GM12891 (cell line): ENCODE measurements at places on chromosomes 2 and 18.

DNA sequence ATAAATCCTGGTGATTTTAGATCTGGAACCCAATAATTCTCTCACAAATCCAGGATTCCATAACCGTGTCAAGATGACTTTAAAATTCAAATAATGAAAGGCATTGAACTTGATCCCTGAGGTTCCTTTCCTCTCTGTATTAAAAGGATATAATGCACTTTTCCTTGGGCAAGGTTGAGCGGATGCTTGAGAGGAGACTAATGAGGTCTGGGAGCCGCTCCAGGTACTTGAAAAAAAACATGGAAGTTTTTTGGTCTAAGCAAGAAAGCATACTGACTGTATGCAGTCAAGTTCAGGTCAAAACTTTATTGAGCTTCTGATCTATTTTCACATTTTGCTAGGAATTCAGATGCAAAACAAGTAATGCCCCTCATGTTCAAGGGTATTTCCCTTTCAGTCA is 318.5 kb downstream of the RAD51AP2 start:
- no peak for DNase-seq

DNA sequence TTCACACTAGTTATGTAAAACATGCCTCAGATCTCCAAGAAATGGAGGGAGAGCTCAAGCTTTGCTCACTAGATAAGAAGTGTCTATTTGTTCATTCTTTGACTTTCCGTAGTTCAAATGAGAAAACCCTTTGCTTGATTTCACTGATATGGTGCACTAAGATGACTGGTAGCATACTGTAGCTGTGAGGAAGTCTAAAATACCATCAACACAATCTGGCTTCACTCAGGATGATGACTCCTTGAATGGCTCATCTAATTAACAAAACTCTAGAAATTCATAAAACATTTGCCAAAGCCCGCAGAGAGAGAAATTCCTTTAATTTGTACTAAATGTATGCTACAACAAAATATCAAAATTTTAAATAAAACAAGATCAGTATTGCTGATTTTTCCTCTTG is 152.8 kb upstream of the STK17B start:
- DNase-seq: no peak

- DNase-seq: no peak
These were observed 75.5 kb upstream of the ATP5MC3 start for GRCh38 chr2:175256806-175257585.

DNA sequence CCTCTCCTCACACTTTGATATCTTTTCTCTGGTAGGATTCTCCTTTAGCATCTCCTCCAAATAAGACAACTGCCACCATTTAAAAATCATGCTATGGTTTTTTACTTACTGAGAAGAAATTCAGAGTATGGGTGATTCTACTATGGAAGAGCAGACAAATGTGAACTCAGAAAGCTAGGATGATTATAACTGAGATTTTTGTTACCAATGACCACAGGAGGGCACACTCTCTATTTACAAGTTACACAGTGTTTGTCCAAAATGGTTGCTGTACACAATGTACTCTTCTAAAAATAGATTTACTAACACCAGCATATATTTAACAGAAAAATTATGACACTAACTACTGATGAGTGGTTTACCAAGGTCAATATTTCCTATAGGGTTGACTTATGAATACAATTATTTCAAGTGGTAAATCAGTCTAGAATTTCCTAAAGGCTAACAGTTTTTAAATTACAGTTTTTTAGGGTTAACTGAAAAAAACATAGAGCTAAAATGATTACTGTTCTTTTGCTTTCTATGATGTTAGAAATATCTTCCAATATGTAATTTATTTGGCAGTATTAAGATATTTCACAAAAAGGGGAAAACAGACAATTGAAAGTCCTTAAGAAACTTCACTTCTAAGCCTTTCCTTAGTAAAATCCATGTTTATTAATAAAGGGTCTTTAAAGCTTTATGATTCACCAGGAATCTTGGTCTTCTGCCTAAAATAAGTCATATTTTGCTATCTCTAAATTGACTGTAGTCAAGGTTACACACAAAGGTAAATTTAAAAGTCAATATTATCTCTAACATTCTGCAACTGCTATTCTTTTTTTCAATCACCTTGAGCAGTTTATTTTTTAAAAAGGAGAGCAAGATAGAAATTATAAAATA is 57.2 kb downstream of the MAP4K3 start:
- DNase-seq: no peak

GRCh38 chr2:106828119-106828518 is 57.8 kb downstream of the ST6GAL2 start:
- no peak for DNase-seq

DNA sequence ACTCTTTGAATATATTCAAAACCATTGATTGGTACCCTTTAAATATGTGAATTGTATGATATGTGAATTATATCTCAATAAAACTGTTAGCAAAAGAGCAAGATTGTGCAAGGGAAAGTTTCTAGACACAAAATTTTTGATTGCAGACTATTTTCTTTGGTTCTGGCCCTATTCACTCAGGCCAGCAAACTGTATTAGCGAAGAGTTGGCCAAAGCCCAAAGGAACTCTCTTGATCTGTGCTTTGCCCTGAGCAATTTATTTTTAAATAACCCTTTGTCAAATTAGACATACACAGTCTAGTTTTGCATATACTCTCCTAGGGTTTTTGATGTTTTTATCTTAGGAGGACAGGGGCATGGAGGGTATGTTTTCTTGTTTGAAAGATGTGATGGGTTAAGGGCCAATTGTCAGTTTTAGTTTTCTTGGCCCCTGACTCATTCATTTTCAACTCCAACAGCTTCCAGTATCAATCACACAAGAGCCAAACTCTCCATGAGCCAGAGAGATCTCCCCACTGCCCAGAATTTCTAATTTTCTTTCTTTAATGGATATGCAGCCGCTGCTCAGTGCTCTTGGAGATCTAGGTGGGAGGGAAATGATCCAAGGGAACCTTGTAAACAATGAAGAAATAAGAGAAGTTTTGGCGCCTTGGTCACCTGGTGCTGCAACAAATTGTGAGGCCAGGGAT is 231.5 kb downstream of the SRBD1 start:
- DNase-seq: no peak

- DNase-seq: no peak
These were observed 44.6 kb downstream of the SERPINB7 start for GRCh38 chr18:63819786-63820185.

DNA sequence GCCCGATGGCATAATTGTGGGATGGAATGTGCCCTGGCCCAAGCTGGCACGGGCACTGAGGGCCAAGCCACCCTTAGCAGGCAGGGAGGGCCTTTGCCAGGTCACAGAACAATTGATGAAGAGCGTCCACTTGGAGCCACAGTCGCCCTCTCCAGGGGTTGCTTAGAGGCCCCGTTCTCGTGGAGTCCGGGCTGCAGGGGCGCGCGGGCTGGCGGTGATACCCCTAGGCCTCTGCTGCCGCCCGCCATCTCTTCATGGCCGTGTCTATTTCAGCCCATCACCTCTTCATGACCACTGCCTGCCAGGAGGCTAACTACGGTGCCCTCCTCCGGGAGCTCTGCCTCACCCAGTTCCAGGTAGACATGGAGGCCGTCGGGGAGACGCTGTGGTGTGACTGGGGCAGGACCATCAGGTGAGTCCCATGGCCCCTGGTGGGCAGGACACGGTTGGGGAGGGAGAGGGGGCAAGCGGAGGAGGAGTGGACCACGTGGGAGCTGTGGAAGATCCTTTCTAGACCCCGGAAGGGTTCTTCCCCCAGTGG is 17.6 kb downstream of the RAMP1 start:
- DNase-seq: no peak

DNA sequence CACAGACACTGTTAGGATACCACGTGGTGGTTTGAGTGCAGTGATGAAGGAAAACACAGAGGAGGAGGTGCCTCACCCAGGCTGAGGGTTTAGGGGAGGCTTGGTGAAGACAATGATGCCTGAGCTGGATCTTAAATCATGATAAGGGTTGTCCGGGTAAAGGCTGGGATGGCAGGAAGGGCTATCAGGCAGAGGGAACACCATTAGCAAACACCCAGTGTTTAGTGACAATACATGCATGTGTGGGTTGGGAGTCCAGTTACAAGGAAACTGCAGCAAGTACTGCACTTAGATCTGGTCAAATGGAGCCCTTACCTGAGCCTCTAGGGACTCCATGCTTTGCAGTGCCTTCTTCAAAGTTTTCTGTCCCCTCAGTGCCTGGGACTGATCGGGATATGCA is 79.8 kb upstream of the MBOAT2 start:
- DNase-seq: no peak

DNA sequence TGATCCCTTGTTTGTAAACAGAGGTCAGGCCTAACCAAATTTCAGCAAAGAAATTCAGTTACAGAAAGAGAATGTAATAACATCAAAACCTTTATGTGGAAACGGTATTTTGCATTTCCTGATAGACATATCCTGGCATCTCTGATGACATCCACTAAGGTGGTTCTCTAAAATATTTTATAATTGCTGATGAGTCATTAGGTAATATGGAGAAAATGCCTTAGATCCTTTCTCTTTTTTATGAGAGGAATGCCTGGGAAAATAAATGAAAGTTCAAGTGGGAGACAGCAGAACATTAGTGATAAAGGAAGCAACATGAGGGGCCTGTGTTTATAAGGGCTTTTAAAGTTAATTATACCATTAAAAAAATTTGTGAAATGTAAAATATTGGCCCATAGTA is 72.6 kb downstream of the PLCL1 start:
- DNase-seq: no peak

DNA sequence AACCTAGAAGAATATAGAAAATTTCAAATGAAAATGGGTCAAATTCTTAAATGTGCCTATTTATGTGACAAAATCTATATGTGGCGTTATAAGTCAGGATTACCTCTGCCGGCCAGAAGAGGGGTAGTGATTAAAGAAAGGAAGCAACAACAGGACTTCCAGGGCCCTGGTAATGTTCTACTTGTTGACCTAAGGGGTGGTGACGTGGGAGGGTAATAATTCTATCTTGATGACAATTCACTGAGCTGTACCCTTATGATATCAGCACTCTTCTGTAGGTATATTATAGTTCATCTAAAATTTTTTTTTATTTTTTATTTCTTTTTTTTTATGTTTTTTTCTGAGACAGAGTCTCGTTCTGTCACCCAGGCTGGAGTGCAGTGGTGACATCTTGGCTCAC is 87.9 kb downstream of the STRN start:
- no peak for DNase-seq

- DNase-seq: no peak
These were observed 70.1 kb downstream of the BCL11A start for GRCh38 chr2:60483401-60483800.

- no peak for DNase-seq
These were observed 49.1 kb downstream of the COBLL1 start for GRCh38 chr2:164792316-164793170.

DNA sequence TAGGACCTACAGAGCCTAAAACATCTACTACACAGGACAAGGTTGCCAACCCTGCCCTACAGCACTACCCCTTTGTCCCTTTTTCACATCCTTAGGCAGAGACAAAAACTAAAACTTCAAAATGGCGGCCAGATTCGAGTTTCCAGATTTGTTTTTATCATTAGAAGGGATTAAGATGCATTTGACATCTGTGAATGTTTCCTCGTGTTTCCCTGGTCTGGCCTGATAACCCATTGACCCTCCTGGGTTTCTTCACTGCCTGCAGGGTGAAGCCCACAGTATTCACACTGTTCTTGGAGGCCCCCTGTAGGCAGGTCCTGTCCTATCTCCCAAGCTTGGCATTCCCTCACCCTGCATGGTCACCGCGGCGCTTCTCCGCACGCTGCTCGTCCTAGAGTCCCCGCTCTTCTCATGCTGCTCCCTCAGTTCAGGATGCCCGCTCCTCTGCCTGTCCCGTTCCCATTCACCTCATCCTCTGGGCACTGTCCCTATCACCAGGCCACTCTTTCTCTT is 67.6 kb downstream of the TPGS2 start:
- DNase-seq: no peak
